ENCODE measurements at places on chromosomes 1 and 21.
A peak's percentile ranks its signal among the peaks of the same experiment; 100 is the strongest.

- DNase-seq: no peak
Measured at GRCh38 chr1:1332031-1332755, 1.1 kb downstream of the TAS1R3 start.

- DNase-seq: no peak
Measured at GRCh38 chr1:229149435-229149834, 121.5 kb upstream of the RAB4A start.

GRCh38 chr1:204505674-204506200 is 10.5 kb upstream of the MDM4 start:
- no peak for DNase-seq

DNA sequence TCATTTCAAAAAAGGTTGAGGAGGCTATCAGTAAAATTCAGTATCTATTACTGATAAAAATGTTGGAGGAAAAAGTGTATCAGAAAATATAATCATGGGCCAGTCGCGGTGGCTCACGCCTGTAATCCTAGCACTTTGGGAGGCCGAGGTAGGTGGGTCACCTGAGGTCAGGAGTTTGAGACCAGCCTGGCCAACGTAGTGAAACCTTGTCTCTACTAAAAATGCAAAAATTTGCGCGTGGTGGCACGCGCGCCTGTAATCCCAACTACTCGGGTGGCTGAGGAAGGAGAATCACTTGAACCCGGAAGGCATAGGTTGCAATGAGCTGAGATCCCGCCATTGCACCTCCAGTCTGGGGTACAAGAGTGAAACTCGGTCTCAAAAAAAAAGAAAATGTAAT is 5.3 kb upstream of the ATP1A4 start:
- DNase-seq: no peak

- no peak for DNase-seq
Measured at GRCh38 chr21:42525676-42526378, 12.2 kb downstream of the SLC37A1 start.

DNA sequence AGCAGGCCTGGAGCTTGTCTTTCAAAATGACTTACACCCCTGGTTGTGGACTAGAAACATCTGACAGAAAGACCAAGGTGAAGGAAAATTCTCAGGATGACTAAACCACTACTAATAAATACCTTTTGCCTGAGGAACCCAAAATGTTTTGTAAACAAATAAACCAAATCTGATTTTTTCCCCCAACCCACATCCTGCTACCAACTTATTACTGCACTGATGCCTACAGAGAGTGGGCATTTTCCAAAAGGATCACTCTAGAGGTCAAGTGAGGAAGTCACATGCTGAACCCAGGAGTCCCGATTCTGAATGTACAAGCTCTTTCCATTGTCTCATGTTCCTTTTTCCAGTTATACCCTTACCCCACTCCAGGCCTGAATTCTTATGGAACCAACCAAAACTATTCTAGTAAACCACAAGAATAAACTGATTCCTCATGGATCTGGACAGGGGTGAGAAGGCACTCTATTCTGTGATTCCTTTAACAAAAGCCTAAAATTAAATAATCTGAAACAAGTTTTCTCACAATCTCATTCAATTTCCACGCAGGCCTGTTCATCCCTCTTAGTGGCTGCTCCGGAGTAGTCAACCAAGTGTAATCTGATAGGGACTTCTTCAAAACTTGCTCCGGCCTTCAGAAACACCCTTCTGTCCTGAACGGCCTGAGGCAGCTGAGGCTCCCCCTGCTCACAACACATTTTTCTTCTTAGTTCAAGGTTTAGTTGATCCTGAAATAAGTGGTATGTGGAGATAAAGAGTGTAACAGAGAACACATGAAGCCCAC is 1.4 kb downstream of the PI4KB start:
- peak; percentile 33 for DNase-seq

- DNase-seq: no peak
Measured at GRCh38 chr1:229636042-229636441, 10.0 kb downstream of the URB2 start.

GRCh38 chr1:61287734-61288133 is 205.4 kb downstream of the NFIA start:
- DNase-seq: peak; percentile 83

- DNase-seq: no peak
Measured at GRCh38 chr1:244393604-244394176, 58.0 kb downstream of the ADSS2 start.

DNA sequence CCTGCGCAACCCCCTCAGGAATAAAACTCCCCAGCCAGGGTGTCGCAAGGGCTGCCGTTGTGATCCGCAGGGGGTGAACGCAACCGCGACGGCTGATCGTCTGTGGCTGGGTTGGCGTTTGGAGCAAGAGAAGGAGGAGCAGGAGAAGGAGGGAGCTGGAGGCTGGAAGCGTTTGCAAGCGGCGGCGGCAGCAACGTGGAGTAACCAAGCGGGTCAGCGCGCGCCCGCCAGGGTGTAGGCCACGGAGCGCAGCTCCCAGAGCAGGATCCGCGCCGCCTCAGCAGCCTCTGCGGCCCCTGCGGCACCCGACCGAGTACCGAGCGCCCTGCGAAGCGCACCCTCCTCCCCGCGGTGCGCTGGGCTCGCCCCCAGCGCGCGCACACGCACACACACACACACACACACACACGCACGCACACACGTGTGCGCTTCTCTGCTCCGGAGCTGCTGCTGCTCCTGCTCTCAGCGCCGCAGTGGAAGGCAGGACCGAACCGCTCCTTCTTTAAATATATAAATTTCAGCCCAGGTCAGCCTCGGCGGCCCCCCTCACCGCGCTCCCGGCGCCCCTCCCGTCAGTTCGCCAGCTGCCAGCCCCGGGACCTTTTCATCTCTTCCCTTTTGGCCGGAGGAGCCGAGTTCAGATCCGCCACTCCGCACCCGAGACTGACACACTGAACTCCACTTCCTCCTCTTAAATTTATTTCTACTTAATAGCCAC is 696 bp downstream of the TGFB2 start:
- DNase-seq: peak; percentile 73

- DNase-seq: no peak
Measured at GRCh38 chr1:183052861-183053260, 29.6 kb downstream of the LAMC1 start.

DNA sequence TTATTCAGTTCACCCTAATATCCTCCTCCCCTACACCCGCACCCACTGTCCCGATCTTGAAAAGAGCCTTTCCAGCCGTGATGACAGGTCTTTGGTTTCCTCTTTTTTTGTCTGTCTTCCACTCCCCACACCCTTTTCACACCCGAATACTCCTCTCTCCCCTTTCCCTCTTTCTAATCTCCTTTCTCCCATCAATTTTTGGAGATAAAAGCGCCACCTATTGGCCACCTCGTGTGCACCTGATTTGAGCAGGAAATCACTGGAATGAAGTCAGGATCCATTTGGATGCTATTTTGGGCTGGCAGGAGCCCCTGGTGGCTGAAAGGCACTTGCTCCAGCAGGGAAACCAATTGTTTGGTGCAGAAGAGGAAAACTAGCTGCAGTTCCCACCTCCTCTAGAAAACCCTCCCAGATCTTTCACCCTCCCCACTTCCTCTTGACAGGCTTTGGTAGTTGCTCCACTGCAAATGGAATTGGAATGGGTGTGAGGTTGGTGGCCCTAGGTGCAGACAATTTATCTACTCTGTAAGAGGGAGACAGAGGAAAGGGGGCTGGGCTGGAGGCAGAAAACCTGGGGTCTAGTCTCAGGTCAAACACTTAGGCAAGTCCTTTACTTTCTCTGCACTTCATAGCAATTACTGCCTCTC is 8.4 kb downstream of the FOXE3 start:
- peak; percentile 61 for DNase-seq

DNA sequence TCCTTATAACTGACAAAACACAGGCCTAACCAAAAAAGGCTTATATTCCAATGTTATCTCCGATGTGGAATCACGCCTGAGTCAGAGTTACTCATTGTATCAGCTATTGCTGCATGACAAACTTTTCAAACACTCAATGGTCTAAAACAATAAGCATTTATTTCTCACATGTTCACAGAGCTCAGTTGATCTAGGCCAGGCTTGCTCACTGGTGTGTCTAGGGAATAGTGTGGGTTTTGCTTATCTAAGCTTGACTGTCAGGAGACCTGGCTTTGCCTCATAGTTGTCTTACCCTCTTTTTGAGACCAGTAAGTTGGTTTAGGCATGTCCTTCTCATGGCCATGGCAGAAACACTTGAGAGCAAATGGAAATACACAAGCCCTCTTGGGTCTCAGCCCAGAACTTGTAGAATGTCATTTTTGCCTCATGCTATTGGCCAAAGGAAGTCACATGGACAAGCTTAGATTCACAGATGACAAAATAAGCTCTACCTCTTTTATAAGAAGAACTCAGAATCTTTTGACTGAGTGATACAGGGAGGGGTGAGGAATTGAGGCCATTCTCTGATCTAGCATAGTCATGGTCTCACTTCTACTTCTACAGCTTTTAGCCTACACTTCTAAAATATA is 130.8 kb downstream of the HMCN1 start:
- peak; percentile 78 for DNase-seq

DNA sequence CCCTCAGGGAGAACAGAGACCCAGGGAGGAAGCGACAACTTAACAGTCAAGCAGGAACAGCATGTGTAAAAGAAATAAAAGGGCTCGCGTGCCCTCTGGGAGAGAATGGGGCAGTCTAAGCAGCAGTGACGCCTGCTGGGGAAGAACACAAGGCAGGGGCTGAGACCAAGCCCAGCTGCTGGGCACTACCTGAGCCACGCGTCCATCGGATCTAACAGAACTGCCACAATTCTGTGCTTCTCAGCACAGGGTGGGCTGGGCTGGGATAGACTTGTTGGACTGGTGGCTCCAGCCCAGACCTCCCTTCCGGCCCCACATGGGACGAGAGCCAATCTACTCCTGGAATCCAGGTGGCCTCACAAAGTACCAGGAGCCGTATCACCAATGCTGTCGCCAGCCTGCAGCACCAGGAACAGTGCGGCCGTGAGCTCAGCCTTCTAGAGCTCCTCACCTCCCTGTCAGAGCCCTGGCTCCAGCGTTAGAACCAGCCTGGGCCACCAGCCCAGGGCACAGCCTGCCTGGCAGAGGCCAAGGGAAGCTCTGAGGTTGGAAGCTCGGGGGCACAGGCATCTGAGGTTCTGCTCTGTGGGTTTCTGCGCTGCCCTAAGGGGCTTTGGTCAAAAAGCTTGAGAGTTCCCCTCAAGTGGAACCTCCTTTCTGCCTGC is 7.4 kb downstream of the LRRC47 start:
- no peak for DNase-seq

DNA sequence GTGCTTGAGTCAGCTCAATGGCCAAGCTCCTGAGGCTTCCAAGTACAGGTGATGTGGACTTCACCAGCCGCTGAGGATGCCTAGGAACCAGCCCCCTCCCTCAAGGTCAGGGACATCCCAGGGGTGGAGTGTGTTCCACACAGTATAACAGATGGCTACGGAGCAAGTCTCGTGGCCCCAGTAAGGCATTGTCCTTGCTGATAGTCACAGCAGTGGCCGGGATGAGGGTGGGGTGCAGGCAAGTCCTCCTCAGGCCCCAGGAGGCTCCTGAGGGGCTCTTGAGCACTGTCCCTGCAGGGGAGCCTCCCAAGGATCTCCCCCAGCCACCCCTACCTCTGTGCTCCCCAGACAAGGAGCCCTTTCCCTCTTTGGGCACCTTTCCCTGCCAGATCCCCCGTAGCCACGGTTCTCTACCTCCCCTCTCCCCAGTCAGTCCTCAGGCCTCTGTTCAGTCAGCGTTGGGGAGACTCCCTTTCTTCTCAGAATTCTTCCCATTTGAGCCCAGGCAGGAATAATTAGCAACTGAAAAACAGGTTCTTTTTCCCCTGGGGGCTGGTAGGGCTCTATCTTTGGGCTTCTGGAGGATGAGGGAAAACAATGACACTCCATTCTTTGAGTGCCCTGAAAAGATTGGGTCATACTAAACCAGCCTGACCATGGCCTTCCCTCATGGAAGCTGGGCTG is 7.1 kb upstream of the THEM5 start:
- no peak for DNase-seq

GRCh38 chr1:168799927-168800605 is 71.1 kb upstream of the DPT start:
- DNase-seq: no peak

DNA sequence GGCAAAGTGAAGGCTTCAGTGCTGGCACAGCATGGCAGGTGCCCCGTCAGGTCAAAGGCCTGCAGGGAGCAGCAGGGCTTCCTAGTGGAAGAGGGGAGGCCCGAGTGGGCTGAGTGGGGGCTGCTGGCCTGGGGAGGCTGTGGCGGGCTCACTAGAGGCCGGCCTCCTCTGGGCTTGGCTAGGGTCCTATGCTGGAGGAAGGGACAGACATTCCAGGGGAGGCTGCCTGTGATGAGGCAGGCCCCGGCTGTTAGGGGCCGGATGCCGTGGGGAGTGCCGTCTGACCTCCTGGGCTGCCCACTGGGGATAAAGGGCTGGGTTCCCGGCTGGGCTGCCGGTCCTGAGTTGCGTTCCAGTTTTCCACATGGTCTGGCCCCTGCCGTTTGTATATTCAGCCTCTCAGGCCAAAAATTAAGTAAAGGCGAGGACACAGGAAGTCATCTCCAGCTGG is 21.1 kb downstream of the PRXL2B start:
- DNase-seq: no peak

GRCh38 chr1:94156096-94156625 is 35.2 kb upstream of the ABCA4 start:
- DNase-seq: peak; percentile 31

GRCh38 chr1:109804660-109805059 is 40.9 kb upstream of the EPS8L3 start:
- no peak for DNase-seq

GRCh38 chr21:39313571-39314142 is at the start of gene BRWD1:
BRWD1 (minus strand) TSS chr21:39313632; CDS start chr21:39313491, 141 bp downstream.
- peak; percentile 91 for DNase-seq

DNA sequence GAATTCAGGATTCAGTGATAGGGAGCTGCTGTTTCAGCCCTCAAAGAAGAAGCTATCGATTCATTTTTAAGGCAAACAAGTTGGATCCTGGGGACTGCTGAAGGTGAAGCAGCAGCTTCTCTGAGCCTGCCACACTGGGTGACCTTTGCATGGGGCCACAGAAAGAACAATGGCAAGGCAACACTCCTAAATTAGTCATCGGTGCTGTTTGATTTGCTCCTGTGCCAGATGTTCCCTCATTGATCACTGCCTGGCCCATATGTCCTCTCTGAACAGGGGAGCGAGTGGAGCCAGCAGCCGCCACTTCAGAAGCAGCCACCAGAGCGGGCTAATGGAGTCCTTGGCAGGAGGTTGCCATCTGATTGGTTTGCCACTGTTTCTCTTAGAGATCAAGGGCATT is 391.5 kb downstream of the NTNG1 start:
- DNase-seq: no peak

- DNase-seq: no peak
Measured at GRCh38 chr1:43307458-43308158, 6.8 kb downstream of the TIE1 start.

GRCh38 chr21:20292280-20292679 is 705.9 kb upstream of the NCAM2 start:
- no peak for DNase-seq
